ENCODE measurements at places on chromosomes 2 and 18.

DNA sequence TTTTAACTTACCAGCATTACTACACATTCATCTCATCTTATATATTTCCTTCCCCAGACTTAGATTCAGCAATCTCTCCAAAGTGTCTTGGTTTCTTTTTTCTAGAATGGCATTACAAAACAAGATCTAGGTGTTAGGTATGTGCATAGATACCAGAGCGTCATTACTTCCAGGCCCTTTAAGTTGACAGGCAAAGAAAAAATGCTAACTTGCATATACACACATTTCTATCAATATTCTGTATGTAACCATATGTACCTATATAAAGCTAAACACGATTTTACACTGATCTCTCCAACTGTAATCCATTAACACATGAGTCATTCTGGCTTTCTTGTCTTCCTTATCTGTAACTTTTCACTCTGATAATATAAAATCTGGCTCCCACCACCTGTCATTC lies 503.8 kb upstream of the NRXN1 start:
- no peak for DNase-seq
- no peak overlapping the region for H3K4me3 ChIP-seq
- H3K27ac ChIP-seq, result no peak overlapping the region
- H3K4me1 ChIP-seq, result no peaks in the 10 kb centered on the region

GRCh38 chr2:67631483-67631882 lies 234.3 kb downstream of the ETAA1 start:
- H3K4me1 ChIP-seq, result peaks cover 14% of the 10 kb centered on the region
- H3K27me3 ChIP-seq, result no peaks in the 10 kb centered on the region
- no peak overlapping the region for H3K27ac ChIP-seq
- no peaks in the 10 kb centered on the region for H3K36me3 ChIP-seq
- no peak overlapping the region for H3K4me3 ChIP-seq
- no peak for DNase-seq

DNA sequence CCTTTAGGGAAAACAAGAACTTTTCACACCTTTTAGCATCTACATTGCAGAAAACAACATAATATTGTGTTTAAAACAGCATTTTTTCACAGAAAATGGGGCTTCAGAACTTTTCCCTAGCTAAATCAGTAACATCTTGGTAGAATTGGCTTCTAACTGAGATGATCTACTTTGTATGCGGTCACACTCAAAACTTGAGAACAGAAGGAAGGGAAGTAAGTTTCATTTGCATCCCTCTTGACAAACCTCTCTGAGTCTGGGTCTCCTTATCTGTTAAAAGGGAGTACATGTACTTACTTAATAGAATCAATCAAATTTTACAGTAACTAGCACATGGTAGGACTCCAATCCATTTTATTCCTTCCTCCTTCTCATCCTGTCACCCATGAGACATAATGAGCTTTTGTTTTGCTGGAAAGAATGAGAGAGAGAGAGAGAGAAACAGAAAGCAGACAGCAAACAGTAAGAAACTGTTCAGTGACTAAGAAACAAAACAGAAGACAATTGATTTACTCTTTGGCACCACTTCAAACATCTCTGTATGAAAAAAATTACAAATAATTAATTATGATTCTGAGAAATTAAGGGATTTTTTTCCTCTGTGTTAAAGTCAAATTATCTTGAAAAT lies 387.3 kb downstream of the SATB2 start:
- no peaks in the 10 kb centered on the region for H3K36me3 ChIP-seq
- H3K27me3 ChIP-seq, result no peaks in the 10 kb centered on the region
- no peak for DNase-seq

- H3K27me3 ChIP-seq, result no peaks in the 10 kb centered on the region
- no peaks in the 10 kb centered on the region for H3K36me3 ChIP-seq
- peaks cover 36% of the 10 kb centered on the region for H3K4me1 ChIP-seq
- peak; percentile 75 for DNase-seq
Measured at GRCh38 chr2:156537141-156537540, 101.0 kb downstream of the GPD2 start.

DNA sequence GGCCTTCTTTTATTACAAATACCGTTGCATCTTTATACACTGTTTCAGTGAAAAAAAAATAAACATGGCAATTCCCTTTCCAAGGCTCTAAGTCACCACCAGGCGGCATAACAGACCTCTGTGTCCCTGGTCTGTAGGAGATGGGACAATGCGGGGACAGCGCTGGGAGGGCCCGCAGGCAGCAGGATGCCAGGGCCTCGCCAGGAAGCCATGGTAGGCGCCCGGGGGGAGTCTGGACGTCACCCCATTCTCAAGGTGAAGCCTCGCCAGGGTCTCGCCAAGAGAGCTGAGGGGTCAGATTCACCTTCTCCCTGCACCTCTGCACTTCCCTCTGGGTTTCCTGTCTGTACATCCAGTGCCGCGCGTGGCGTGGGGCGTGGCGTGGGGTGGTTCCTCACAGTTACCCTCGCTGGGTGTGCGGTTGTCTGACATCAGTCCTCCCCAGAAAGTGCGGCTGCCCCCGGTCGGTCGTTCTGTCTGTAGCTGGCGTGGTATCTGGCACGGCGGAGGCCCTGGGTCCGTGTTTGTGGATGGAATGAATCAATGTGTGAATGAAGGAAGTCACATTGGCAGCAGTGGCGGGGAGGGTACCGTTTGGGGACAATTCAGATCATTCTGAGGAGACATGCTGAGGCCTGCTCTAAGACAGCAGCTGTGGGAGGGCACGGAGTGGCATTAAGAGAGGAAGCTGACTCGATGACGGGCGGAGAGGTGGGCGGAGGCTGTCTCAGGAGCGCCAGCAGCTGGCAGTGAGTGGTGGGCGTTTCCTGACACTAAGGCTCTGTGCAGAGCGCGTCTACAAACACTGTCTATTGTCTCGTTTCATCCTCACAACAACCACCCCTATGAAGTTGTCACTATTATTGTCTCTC lies 46.0 kb downstream of the LRRFIP1 start:
- H3K4me3 ChIP-seq, result peak overlapping the region; percentile 63
- no peaks in the 10 kb centered on the region for H3K36me3 ChIP-seq
- H3K27me3 ChIP-seq, result no peaks in the 10 kb centered on the region

GRCh38 chr2:136051725-136052048 lies 66.3 kb upstream of the DARS1 start:
- no peak overlapping the region for H3K4me3 ChIP-seq
- no peak overlapping the region for H3K27ac ChIP-seq
- no peak for DNase-seq
- no peaks in the 10 kb centered on the region for H3K4me1 ChIP-seq
- no peaks in the 10 kb centered on the region for H3K27me3 ChIP-seq

GRCh38 chr18:21741562-21742314 lies 1.1 kb downstream of the MIB1 start:
- H3K27ac ChIP-seq, result no peak overlapping the region
- no peaks in the 10 kb centered on the region for H3K36me3 ChIP-seq
- H3K4me3 ChIP-seq, result peak overlapping the region; percentile 94
- peak; percentile 48 for DNase-seq
- no peaks in the 10 kb centered on the region for H3K27me3 ChIP-seq

- H3K4me1 ChIP-seq, result no peaks in the 10 kb centered on the region
- no peak overlapping the region for H3K4me3 ChIP-seq
- peak; percentile 13 for DNase-seq
Measured at GRCh38 chr2:179201869-179202268, 62.8 kb downstream of the SESTD1 start.

- no peak overlapping the region for H3K4me3 ChIP-seq
- no peaks in the 10 kb centered on the region for H3K27me3 ChIP-seq
- H3K27ac ChIP-seq, result no peak overlapping the region
- no peak for DNase-seq
- H3K4me1 ChIP-seq, result peaks cover 9% of the 10 kb centered on the region
Measured at GRCh38 chr2:181304011-181304844, 153.0 kb upstream of the ITGA4 start.

DNA sequence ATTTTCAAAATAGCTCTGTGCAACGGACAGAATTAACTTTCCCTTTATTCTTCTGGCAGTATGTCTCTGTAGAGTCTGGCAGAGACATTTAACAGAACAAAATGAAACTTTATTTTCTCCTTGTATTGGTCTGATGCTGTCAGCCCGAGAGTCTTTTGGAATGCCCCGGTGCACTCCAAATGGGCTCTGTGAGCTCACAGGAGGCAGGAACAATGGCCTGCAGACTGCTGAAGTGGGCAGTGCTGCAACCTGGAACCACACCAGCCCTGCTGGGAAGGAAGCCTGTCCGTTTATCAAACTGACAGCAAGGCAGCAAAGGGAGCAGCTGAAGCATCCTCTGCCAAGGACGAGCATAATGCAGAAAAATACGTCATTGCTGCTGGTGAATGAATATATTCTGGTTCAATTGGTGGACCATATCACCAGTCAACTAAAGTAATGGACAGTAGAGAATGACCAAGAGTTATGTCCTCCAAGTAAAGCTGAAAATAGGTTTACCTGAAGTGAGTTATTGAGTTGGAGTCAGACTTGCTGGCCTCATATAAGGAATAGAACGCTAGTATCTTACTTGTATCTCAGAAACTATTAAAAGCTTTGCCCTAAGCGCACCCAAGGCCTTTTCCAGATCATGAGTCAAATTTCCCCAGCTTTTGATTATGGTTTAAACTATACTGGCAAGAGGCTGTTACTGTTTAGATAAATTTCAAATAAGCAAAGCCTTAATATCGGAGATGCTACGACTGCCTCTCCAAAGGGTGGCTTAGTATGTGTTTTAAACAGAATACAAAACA lies 207.6 kb upstream of the TANK start:
- H3K4me3 ChIP-seq, result peak overlapping the region; percentile 59
- peak; percentile 55 for DNase-seq
- H3K36me3 ChIP-seq, result no peaks in the 10 kb centered on the region
- no peaks in the 10 kb centered on the region for H3K27me3 ChIP-seq
- peaks cover 32% of the 10 kb centered on the region for H3K4me1 ChIP-seq

- no peak overlapping the region for H3K4me3 ChIP-seq
- no peak overlapping the region for H3K27ac ChIP-seq
- no peaks in the 10 kb centered on the region for H3K36me3 ChIP-seq
- no peaks in the 10 kb centered on the region for H3K27me3 ChIP-seq
- no peak for DNase-seq
Measured at GRCh38 chr2:59249441-59250306, 1008.5 kb upstream of the FANCL start.
